Uterine smooth muscle cell (primary cell): ENCODE measurements at places on chromosomes 1 and 21. TPM values are rescaled to one million over a fixed set of nuclear protein-coding genes. Genes with fewer than 3 reads are reported as not detected.

GBP7 gene
- 0.12 TPM in 1 of 2 replicates, not detected in the other for total RNA-seq

PRAMEF27 gene
- not detected in 2 replicates for total RNA-seq

AQP10 gene
- total RNA-seq = under 0.01 TPM in 1 of 2 replicates, not detected in the other

SLC45A3 gene
- total RNA-seq = 1.9 and 2.0 TPM in 2 replicates

FAM163A gene
- not detected in 2 replicates for total RNA-seq

HSF2BP gene
- 1.00 and 2.4 TPM in 2 replicates for total RNA-seq

CHAF1B gene
- total RNA-seq = 2.5 and 8.9 TPM in 2 replicates

PADI3 gene
- not detected in 2 replicates for total RNA-seq

LDLRAD1 gene
- under 0.01 TPM in 1 of 2 replicates, not detected in the other for total RNA-seq

CYYR1 gene
- total RNA-seq = 0.11 and 0.12 TPM in 2 replicates

TMEM240 gene
- total RNA-seq = 3.3 and 7.2 TPM in 2 replicates

OR2T29 gene
- not detected in 2 replicates for total RNA-seq

CFHR1 gene
- 0.11 and 0.25 TPM in 2 replicates for total RNA-seq

H6PD gene
- total RNA-seq = 33.0 and 50.7 TPM in 2 replicates

CD34 gene
- 0.25 TPM in 1 of 2 replicates, not detected in the other for total RNA-seq

ANKRD45 gene
- under 0.01 and 1.1 TPM in 2 replicates for total RNA-seq

CHODL gene
- total RNA-seq = 0.11 TPM in 1 of 2 replicates, not detected in the other

SLAMF7 gene
- total RNA-seq = under 0.01 TPM in 1 of 2 replicates, not detected in the other

TRNAU1AP gene
- total RNA-seq = 24.0 and 33.1 TPM in 2 replicates

INSRR gene
- total RNA-seq = under 0.01 TPM in 1 of 2 replicates, not detected in the other

GPR137B gene
- 7.1 and 18.0 TPM in 2 replicates for total RNA-seq

FBLIM1 gene
- 54.5 and 73.2 TPM in 2 replicates for total RNA-seq

KCNE2 gene
- not detected in 2 replicates for total RNA-seq

RPS6KA1 gene
- total RNA-seq = 7.5 and 14.8 TPM in 2 replicates

CA6 gene
- total RNA-seq = not detected in 2 replicates

IFFO2 gene
- 7.5 and 7.6 TPM in 2 replicates for total RNA-seq
